ENCODE measurements at places on chromosomes 1 and 21.

GRCh38 chr21:29025328-29025713 lies 853 bp downstream of the USP16 start:
- no peak for DNase-seq

DNA sequence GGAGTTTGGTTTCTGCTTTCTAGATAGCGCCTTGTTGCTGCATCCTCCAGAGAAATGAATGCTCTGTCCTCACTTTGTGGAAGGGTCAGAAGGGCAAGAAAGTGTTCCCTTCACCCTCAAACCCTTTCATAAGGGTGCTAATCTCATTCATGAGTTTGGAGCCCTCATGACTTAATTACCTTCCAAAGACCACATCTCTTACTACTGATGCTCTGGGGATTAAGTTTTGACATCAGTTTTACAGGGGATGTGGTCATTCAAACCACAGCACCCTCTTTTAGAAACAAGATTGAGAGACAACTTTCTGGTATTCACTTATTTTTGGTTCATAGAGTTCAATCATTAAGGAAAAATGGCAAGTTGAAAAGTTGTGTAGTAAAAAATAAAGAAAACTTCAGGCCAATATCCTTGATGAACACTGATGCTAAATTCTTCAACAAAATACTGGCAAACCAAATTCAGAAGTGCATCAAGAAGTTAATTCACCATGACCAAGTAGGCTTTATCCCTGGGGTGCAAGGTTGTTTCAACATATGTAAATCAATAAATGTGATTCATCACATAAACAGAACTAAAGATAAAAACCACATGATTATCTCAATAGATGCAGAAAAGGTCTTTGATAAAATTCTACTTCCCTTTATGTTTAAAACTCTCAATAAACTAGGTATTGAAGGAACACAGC lies 442.1 kb downstream of the PTBP2 start:
- no peak for DNase-seq

DNA sequence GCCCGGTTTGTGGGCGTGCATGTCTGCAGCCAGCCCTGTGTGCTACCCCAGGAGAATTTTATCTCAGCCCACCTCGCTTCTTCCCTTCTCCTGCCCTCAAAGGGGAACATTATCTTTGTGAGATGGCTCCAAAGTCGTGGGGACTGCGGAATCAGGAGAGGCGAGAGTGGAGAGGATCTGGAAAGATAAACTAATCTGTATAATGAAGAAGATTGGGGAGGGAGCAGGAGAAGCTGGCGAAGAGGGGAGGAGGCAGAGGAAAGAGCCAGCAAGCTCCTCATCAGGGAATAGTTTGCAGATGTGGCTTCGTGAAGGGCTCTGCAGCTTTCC lies 310.3 kb downstream of the MATN1 start:
- no peak for DNase-seq

GRCh38 chr1:45584351-45585109 lies 689 bp downstream of the NASP start:
- peak; percentile 95 for DNase-seq

- DNase-seq, result no peak
These were observed 100.2 kb upstream of the IPO9 start for GRCh38 chr1:201728731-201729130.

DNA sequence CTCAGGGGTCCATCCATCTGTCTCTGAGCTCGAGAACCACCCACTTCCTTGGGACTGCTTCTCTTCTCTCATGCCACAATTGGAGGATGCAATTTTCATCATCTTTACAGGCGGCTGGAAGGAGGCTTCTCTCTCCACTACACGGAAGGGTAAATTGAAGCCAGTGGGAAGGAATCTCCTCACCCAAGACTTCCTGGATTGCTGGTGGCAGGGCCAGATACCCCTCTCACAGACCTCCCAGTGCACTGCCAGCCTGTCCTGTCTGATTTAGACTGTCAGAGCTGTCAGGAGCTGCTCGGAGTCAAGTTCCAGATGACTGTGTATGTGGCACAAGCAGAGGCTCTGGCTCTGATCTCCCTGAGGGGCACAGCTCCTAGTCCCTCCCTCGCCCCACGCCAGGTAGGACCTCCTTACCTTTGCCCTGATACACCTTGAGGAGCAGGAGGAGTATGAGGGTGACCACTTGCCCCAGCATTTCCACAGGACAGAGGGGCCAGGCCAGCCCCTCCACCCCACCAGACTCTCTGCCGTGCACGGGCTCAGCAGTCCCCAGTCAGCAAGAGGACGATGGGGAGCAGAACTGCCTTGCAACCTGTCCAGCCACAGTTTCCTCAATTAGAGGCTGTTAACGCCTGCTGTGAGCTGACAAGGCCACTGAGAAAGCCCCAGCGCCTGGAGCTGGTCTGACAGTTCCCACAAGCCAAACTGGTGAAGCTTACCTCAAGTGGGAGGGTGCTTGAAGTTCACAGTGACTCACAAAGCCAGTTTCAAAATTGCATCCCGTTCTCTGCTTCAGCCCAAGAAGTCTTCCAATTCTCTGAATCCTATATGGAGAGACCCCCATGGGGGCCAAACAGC lies at the start of gene CD244:
Gene CD244 (minus strand): TSS at position 685 of the 858 bp plus-strand sequence. CDS start 210 bp downstream, at position 475.
- DNase-seq, result peak; percentile 28

- DNase-seq, result no peak
These were observed 20.4 kb upstream of the CASZ1 start for GRCh38 chr1:10816743-10817369.

DNA sequence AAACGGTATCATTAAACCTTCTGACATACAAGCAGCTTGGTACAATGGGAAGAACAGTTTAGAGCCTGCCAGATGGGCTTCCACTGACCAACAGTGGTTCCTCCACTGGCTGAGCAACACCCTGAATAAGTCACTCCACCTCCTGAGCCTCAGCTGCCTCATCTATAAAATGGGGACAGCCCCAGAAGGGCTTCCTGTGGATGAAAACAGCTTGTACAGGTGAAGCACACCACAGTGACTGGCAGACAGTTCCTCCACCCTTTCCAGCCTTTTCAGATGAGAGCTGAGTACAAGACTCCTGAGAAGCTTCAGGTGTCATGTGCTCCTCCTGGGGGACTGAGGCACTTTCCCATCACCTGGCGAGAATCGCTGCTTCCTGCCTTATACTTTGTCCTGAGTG lies 2.1 kb downstream of the CAPZB start:
- no peak for DNase-seq

DNA sequence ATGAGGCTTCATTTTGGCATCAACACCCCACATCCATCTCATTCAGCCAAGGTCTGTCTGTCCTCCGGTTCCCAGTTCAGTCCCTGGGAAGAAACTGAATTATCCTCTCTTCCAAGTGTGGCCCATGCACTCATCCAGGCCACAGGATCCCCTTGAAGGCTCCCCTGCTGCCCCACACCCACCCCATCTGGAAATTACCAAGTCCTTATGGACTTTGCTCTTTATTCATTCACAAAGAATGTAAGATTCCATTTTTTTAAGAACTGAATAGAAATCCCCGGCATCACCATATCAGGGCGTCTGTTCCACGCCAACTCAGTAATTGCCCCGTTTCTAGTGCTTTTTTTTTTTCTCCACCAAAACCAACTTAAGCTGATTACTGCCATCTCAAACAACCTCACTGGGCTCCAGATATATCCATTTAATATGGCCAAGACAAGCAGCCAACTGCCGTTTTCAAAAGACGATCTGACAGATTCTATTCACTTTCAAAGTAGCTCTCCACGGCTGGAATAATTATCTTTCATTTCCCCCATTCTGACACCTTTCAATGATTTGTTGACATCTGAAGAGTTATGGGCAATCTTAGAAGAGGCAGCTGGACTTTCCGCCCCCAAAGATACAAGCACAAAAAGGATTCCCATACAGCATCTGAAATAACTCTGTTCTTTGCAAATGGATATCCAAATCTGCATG lies 55.9 kb downstream of the OLIG1 start:
- no peak for DNase-seq

- no peak for DNase-seq
These were observed 198.6 kb downstream of the KIF26B start for GRCh38 chr1:245353411-245353810.

- no peak for DNase-seq
These were observed 8.4 kb downstream of the CFAP126 start for GRCh38 chr1:161359291-161359690.

GRCh38 chr1:54777431-54777830 lies 13.1 kb upstream of the PARS2 start:
- DNase-seq, result no peak

DNA sequence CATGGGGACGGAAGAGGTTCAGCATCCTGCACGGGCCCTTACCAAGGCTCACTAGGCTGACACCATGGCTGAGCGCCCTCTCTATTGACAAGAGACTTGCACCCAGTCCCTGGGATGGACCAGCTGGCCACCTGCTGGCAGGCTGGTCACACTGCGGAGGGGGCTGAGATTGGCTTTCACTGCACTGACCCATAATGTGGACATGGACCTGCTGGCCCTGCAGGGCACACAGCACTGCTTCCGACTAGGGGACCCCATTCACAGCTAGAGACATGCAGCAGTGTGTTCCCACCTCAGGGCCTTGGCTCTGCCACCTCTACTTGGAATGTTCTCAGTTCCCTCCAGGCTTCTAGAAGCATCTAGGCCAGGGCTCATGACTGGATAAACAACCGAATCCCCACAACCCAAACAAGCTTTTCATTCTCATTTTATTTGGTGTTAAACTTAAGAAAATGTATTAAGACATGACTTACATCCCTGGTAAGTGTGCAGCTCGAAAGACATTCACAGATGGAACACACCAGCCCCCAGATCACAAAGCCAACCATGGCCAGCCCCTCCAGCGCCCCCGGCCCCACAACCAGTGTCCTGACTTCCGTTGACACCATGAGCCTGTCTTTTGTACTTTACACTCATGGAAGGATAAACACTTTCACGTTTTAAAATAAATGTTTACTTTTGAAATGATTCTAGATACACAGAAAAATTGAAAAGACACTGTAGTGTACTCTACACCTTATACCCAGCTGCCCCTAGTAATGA lies 9.3 kb upstream of the SRARP start:
- peak; percentile 60 for DNase-seq

GRCh38 chr21:15076730-15077129 lies 11.9 kb upstream of the NRIP1 start:
- DNase-seq, result no peak

DNA sequence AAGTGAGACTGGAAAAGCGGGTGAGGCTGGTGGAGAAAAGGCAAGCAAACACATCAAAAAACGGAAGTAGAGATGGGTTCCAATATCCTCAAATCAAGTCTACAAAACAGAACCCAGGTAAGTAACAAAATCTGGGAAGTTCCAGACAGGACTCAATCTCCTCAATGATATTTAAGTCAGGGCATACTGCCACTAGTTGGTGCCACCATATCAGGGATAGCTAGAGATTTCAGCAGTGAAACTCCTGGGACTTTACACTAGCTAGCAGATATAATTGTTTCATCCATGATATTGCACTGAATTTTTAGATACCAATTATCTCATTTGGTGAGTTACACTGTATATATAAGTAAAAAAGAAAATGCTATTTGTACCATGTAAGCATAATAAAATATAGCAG lies 52.0 kb downstream of the EYA3 start:
- DNase-seq, result no peak

DNA sequence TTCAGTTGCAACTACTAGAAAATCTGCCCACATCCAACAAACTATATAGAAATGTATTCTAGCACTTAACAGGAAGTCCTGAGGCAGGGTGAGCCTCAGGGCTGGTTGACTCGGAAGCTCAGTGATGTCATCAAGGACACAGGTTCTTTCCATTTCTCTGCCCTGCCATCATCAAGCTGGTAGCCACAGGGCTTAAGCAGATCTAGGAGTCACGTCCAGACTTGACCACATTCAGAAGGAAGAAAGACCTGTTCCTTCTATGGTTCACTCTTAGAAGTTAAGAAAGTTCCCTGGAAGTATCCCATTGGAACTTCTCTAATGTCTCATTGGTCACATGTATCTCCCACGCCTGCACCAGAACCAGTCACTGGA lies 438.1 kb downstream of the PRDM2 start:
- no peak for DNase-seq

DNA sequence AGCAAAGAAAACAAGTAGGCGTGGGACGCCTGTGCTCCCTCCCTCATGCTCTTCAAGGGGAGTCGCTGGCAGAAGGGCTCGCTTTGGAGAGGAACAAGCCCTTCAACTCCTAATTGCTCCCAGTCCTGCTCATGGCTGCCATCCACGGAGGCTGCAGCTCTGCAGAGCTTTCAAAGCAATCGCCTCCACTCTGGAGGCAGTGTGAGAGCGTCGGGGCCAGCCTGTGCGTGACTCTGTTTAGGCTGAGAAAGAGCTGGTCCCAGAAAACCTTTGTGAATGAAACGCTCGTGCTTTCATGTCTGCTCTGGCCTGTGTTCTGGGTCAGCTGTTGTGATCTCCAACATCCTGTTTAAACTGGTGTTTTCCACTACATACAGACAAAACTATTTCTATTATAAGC lies 23.9 kb upstream of the RUNX1 start:
- peak; percentile 77 for DNase-seq

DNA sequence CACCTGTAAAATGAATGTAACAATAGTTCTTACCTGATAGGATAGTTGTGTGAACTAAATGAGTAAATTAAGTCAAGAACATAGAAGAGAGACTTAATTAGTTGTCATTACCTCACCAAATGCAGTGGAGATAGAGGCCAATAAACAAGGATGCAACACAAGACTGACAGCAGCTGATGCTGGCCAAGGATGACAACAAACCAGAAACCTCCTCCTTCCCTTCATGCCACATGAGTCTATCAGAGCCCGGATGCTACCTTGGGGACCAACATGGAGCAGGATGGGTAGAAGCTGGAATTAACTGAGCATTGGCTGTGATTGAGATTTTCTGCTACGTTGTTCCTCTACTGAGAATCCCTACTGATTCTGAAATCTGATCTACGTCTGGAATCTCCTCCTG lies 30.3 kb upstream of the USP1 start:
- no peak for DNase-seq

- DNase-seq, result peak; percentile 64
These were observed 8.1 kb upstream of the C1orf216 start for GRCh38 chr1:35726450-35727433.

DNA sequence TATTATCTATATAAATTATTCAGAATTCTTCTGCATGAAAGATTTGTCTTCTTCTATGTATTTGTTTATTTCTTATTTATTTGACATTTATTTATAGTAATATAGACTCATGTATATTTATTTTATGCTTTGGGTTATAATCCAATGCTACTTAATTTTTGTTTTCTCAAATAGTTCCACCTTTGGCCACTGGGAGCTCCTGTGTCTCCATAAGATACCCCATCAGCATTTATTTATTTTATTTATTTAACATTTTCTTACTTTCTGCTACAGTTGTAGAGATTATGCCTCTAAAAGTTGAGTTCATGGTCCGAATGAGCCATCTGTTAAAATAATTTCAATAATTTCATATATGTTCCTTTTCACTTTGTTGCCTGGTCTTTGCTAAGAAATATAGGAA lies 289.4 kb downstream of the ADGRL2 start:
- DNase-seq, result no peak

GRCh38 chr1:185741551-185741950 lies 7.4 kb downstream of the HMCN1 start:
- DNase-seq, result no peak

- no peak for DNase-seq
These were observed 312.2 kb downstream of the MATN1 start for GRCh38 chr1:30411206-30411605.

GRCh38 chr1:238753252-238753651 lies 633.1 kb upstream of the CHRM3 start:
- no peak for DNase-seq
